ENCODE measurements at places on chromosomes 2 and 18. TPM values are rescaled to one million over a fixed set of nuclear protein-coding genes. Genes with fewer than 3 reads are reported as not detected.

GRCh38 chr18:51051105-51051712, 21.2 kb downstream of the SMAD4 start:
- peak; percentile 64 for DNase-seq

DNA sequence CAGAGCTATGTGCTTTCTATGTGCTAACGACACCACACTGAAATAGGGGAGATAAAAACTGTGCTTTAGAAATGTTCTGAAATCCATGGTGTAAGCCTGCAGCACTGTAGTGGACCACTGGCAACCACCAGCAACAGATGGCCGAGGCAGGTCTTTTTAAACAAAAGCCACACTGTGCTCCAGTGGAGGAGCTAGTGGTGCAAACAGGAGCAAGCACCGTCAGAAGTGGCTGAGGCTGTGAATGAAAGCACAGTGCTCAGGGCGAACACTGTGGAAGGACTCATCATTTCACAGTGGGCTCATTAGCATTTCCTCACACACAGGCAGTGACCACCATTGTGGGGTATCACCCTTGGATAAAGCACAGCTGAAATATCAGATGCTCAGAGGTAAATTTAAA, 22.9 kb upstream of the MTX2 start:
- DNase-seq, result no peak

DNA sequence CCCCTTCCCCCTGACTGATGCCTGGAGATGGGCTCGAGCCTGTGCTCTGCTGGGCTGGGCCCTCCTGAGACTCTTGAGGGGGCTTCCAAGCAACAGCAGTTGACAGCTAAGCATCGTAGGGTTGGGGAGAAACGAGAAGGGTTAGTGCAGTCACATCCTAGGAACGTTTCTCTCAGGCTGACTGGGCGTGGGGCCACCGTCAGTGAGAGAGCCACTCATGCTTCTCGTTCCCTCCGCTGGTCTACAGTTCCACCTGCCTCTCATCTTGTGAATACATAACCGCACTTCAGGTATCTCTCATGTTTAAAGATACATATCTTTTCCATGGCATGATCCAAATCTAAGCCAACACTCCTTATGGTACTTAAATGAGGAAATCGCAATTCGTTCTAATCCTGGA, 66.4 kb downstream of the TRAPPC12 start:
- DNase-seq, result no peak

DNA sequence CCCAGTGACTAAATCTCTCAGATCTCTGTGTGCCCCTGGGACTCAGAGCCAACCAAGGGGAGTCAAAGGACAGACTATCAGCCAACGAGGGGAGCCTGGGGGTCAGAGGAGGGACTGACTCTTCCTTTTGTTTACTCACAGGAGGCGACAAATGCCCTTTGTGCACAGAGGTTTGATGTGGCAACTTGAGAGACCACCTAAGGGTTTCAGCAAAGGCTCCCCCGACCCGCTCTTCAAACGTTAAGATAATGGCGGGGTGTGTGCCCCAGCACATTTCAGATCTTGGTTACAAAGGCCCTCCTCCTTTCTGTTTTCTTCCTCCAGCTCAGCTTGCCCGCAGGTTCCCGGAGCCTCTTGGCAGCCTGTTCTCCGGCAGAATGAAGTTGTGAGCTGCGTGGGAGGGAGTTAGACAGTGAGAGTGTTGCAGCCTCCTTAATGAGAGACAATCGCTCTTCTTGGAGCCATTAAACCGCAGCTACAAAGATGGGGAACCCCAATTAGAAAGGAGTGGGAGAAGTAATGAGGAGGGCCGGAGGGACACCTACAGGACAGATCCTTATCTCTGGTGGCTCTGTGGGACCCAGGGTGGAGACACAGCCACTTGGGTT, 76.2 kb downstream of the KIAA2012 start:
- DNase-seq, result peak; percentile 54

GRCh38 chr18:49898421-49898820, 85.1 kb upstream of the ACAA2 start:
- peak; percentile 93 for DNase-seq

DNA sequence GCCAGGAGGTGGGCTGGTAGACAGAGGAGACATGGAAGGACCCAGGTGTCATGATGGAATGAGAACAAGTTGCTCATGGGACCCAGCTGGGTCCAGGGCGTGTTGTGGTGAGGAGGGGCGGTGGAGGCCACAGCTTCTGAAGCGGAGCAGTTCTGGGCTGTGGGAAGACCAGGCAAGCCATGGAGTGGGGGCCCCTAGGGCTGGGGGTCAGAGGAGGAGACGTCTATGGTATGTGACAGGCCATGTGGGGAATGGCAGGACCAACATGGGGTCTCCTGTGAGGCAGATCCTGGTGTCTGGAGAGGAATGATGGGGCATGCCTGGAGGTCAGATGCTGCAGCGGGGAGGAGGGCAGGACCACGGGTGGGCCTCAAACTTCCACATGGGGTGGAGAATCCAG, 16.9 kb downstream of the MYO7B start:
- no peak for DNase-seq

GRCh38 chr2:54636415-54637139, 86.9 kb upstream of the EML6 start:
- DNase-seq, result no peak

ASB18 gene
- 3.5 TPM for total RNA-seq

KLHL41 gene
- total RNA-seq, result 2,840 TPM

SNED1 gene
- total RNA-seq, result 15.0 TPM

All from tongue (tissue), 3 donors.